CD4-positive, alpha-beta memory T cell (primary cell): ENCODE measurements at places on chromosomes 1 and 21.
A peak's percentile ranks its signal among the peaks of the same experiment; 100 is the strongest.

GRCh38 chr1:175338387-175339135, 146.0 kb upstream of the KIAA0040 start:
- peak; percentile 45 for DNase-seq

DNA sequence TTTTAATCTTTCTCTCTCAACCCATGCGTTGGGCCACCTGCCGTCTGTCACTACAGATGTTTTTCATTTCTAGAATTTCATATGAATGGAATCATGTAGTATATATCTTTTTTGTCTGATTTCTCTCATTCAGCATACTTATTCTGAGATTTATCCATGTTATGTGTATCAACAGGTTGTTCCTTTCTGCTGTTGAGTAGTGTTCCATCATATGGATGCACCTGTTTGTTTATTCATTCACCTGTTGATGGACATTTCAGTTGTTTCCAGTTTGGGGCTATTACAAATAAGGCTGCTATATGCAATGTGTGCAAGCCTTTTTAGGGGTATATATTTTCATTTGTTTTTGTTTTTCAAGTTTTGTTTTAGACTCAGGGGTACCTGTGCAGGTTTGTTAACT, 9.4 kb upstream of the SLC41A1 start:
- no peak for DNase-seq

DNA sequence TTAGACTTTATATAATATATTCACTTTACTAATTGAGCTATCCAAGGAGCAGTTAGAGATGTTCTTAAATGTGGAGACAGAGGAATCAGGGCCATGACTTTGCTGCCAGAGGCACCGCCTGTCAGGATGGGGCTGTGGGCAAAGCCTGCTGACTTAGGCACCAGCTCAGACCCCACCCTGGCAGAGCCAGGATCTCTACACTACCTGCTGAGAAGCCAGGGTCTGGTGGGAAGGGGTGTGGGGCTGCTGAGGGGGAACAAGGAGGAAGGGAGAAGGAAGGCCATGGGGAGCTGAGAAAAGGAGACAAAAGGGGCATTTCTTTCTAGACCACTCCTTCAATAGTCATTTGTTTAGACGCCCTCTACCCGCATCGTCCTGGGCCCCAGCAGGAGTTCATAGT, 104.8 kb downstream of the TMEM53 start:
- DNase-seq, result no peak

DNA sequence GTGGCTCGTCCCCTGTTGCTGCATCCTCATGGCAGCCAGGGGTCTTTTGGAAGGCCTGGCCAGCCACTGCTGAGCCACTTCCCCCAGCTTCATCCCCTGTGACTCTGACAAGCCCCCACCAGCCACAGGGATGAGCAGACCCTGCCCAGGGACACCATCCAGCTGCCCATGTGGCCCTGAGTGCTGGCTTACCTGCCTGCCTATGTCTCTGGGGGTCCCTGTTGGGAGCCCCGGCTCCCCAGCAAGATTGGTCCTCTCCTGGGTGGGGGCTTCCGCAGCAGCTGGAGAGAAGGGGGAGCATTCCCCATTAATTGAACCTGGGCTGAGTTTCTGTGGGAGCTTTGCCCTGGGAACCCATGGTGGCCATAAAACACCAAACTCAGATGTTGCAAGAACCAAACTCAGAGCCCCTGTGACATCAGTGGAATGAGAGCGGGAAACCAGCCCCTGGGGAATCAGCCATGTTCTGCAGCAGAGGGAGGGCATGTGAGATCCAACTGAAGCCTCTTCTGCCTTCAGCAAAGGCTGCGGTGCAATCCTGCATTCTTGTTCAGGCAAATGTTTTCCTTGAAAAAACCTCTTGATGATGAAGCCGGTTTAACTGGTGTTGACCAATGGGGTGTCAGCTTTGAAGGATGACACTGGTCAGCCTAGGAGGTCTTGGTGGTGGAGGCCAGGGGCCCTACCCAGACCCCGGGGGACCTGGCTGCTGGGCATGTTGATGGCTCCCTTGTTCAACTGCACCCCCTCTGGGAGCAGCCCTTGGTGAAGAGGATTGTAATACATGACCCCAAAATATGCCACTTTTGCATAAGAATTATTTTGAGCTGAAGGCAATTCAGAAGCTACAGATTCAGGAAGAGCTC, 28.3 kb upstream of the COL18A1 start:
- DNase-seq, result no peak

DNA sequence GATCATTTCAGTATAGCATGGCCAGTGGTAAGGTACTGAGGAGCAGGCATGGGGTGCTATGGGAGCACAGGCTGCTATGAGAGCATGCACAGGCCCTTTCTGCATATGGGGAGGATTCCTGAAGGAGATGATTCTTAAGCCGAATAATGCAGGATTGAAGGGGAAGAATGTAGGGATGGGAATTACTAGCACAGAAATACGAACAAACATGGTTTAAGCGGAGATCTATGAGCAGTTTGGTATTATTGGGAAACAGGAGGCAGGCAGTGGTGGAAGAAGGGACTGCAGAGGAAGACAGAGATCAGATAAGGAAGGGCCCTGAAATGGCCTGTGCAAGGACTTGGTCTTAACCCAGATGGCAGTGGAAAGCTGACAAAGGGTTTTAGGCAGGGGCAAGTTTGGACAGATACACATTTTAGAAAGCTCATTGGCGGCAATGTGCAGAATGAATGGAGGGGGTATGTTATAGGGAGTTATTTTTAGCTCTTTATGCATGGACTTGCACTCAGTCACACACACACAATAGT, 1.7 kb downstream of the OSCP1 start:
- no peak for DNase-seq

- no peak for DNase-seq
Measured at GRCh38 chr1:107122225-107122624, 18.6 kb upstream of the NTNG1 start.

DNA sequence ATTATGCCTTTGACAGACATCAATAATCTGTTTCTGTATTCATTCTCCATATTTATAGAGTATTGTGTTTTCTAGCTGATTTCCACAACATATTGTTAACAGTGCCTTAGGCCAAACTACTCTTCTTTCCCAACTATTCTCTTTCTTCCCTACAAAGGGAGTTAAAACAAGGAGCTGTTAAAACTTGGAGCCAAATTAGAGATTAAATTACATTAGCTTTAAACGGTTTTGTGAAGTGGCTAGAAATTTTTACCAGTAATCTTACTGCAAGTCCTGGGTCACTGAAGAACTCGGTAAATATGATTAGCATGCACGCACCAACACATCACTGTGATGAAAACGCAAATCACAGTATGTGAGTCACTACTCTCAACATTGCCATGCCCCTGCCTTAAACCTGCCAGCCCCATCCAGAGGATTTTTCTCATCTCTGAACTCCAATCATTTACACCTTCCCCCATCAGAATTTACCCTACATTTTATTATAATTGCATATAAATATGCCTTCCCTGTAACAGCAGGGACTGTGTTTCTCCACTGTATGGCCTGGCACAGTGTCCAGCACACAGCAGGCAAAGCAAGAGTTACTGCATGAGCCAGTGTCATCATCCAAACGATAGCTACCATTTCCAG, 1.5 kb upstream of the PRDX6 start:
- no peak for DNase-seq

DNA sequence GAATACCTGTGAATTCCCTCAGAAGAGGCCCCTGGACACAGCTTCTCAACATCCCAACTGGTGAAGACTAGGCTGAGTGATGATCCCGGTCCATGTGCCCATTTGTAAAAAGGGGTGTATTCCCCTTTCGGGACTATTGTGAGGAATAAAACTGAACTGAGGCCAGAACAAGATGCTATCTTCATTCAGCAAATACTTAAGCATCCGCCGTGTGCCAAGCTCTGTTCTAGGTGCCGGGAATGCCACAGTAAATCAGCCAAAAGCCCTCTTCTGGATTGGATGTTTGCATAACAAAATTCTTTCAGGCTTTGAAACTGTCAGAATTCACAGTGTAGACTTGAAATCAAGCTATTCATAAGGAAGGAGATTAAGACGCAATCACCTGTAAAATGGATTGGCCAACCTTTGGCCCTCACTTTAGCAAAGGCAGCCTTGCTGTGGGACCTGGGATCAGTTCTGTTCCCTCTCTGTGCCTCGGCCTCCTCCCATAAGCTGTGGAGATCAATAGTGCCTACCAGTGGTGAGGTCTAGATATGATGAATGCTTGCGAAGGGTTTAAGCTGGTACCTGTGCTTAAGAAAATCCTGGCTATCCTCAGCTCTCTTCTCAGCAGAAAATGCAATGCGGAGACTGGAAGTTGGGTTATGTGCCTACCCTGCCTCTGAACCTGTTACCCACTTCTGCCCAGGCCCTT, 1.8 kb downstream of the ALPL start:
- DNase-seq, result no peak

DNA sequence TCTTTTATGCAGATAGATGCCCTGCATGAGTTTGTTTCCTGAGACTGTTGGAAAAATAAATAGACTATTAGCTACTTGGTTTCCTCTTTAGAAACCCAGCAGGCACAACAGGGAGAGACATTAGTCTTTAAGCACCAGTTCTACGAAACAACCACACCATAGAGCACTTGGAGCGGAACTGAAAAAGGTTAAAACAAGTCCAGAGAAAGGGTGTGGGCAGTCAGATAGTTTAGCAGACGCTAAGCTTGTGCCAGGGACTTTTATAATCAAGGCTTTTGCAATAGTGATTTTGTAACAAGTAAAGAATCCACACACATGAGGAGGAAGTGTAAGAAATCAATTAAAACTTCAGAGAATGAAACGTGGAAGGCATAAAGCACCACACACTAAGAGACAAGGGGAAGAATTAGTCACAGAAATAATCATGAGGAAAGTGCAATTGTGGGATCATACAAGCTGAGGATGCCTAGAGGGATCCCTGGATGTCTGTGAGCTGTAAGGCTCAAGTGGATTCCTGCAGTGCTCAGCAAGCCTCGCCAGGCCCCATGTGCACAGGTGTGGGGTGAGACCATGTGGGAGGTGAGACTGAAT, 37.8 kb upstream of the TLR5 start:
- no peak for DNase-seq

GRCh38 chr1:222634180-222635013, 16.5 kb downstream of the MIA3 start:
- peak; percentile 79 for DNase-seq

DNA sequence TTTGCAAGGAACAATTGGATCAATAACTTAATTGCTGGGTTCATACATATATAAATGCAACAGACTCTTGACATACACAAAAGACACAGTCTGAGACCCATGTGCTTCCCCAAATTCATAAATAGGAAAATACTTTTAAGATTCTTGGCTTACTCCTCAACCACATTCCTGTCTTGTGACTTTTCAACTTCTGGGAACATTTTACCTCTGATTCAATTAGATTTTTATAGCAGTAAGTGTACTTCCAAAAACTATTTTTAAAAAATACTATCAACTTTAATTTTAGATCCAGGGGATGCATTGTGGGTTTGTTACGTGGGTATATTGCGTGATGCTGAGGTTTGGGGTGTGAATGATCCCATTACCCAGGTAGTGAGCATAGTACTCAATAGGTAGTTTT, 406.7 kb downstream of the RPS6KC1 start:
- no peak for DNase-seq

DNA sequence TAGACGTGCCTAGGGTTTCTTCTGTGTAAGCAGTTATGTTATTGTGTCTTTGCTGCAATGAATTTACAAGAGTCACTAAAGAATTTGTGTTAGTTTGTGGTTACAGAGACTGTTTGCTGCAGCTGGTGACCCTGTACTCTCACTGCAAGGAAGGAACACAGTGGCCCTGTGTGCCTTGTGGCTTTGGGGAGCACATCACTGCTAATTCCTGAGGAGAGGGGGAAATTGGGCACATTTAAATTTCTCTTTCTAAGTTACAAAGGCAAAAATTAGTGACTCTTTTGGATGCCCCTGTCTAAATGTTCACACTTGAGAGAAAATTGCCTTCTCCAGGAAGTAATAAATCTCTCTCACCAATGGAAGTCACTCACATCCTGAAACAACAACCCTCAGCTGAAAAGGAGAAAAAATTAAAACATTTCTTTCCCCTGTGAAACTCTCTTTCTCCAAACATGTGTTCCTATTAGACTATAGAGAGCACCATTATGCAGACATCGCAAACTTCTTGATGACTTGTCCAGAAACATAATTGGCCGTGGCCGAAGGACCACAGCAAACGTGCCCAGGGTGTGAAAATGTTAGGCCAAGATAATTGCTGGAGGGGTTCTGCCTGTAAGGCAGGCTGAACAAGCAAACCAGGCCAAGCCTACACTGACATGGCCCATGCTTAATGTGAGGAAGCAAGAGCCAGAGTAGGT, 32.3 kb upstream of the SPAG17 start:
- DNase-seq, result no peak

DNA sequence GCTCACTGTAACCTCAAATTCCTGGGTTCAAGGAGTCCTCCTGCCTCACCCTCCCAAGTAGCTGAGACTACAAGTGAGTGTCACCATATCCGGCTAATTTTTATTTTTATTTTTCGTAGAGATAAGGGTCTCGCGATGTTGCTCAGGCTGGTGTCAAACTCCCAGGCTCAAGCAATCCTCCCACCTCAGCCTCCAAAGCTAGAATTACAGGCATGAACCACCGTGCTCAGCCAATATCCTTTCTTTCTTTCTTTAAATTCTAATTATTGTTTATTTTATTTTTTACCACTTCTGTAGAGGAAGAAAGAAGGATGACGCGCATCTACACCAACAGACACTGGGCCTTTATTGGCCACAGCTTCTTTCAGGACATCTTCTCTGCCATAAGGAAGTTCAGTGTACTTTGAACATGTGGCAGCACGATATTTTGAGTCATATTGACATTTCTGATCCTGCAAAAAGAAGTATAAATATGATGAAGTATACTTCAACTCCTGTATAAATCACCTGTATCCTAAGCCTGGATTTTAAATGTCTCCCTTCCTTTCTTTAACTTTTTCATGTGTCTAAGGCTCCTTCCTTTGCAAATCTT, 15.8 kb downstream of the CTSS start:
- DNase-seq, result no peak

- no peak for DNase-seq
Measured at GRCh38 chr1:67726224-67726623, 41.2 kb downstream of the GADD45A start.

DNA sequence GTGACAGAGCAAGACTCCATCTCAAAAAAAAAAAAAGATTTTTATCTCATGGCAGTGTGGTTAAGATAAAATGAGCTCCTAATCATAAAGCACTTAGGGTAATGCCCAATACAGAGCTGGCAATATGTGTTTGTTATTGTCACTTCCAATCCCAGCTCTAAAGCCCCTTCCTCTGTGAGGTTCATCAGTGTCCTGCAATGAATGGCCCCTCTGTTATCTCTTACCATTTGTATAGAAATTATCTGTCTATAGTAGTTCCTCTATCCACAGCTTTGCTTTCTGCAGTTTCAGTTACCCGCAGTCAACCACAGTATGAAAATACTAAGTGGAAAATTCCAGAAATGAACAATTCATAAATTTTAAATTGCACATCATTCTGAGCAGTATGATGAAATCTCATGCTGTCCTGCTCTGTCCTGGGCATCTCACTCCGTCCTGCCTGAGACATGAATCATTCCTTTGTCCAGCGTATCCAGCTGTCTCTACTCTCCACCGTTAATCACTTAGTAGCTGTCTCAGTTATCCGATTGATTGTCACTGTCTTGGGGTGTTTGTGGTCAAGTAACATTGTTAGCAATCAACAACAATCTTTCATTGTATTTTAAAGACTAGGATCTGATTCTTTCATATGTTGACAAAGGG, 50.2 kb upstream of the DNAH14 start:
- DNase-seq, result no peak
